ENCODE measurements at places on chromosomes 11 and 22. TPM values are rescaled to one million over a fixed set of nuclear protein-coding genes. Genes with fewer than 3 reads are reported as not detected.

- peaks cover 16% of the 10 kb centered on the region for H3K4me1 ChIP-seq
- peaks cover 53% of the 10 kb centered on the region for H3K27me3 ChIP-seq
- H3K27ac ChIP-seq, result peak overlapping the region; percentile 63
These were observed 73.2 kb upstream of the TCF20 start for GRCh38 chr22:42343531-42344081.

DNA sequence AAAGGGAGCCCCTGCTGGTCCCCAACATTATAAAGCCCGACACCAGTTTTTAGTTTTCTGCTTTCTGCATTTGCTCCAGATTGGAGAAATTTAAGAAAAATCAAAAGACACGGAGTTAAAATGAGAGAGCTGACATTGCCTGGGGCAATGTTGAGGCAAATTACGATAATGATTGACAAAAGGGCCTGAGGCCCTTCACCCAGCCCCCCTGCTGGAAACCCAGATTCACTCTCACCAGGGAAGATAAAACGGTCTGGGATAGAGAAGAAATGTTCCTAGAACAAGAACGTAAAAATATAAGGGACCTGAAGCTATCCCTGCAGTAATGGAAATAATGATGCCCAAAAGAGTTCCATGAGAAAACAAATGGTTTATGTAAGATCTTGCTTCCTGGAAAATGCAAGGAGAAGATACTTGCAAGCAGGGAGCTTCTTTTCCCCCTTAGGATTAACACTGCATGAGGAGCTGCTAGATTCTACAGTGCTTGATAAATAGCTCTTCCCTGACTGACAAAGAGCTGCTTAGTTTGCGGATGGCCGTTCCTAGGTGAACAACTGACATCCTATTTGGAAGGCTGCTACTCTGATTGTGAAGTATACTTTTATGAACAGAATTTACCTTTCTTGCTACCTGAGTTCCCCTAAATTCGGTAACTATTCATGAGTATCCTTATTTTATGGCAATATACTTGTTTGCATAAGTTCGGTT lies 40.6 kb upstream of the GNAZ start:
- no peaks in the 10 kb centered on the region for H3K4me1 ChIP-seq
- no peak overlapping the region for H3K27ac ChIP-seq
- H3K4me3 ChIP-seq, result no peak overlapping the region
- DNase-seq, result no peak

- no peaks in the 10 kb centered on the region for H3K36me3 ChIP-seq
- no peak for DNase-seq
- no peaks in the 10 kb centered on the region for H3K27me3 ChIP-seq
- peak overlapping the region; percentile 83 for H3K27ac ChIP-seq
- H3K4me1 ChIP-seq, result peaks cover 37% of the 10 kb centered on the region
These were observed 32.7 kb downstream of the ARHGAP42 start for GRCh38 chr11:100719809-100720221.

DNA sequence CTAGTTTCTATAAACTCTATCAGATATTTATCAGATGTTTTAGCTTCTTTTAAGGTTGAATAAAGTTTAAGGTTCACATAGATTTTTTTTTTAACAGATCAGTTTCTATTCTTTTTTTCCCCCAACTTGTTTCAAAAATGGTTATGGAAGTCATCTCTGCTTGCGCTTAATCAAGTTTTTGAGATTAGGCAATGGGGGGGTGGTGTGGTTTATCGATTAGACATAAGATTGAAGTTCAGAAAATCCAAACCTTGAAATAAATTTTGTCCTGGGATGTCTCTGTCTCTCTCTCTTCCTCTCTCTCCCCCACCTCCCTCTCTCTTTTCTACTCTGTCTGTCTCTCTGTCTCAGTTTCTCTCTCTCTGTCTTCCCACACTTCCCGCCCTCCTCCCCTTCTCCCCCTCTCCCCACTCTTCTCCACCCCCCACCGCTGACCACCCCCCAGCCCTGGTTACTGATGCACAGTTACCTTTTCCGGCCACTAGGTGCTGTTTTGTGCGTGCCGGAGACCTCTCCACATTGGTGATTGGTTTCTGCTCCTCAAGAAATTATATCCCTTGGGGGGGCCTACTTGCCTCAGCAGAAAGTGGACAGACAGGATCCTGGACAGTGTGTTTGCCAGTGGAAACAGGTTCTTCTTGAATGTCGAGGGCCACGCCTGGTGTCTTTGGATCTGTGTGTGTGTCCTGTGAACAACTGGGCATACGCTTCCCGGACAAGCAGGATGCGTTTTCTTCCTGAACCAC lies 29.7 kb upstream of the ANO1 start:
- DNase-seq, result no peak
- H3K27ac ChIP-seq, result no peak overlapping the region
- H3K4me3 ChIP-seq, result no peak overlapping the region
- no peaks in the 10 kb centered on the region for H3K36me3 ChIP-seq
- H3K27me3 ChIP-seq, result peaks cover 53% of the 10 kb centered on the region
- H3K4me1 ChIP-seq, result no peaks in the 10 kb centered on the region

GRCh38 chr11:118908264-118908663 lies 17.5 kb downstream of the BCL9L start:
- H3K36me3 ChIP-seq, result peaks cover 49% of the 10 kb centered on the region
- DNase-seq, result no peak
- H3K27me3 ChIP-seq, result no peaks in the 10 kb centered on the region
- peak overlapping the region; percentile 63 for H3K4me3 ChIP-seq

- peak overlapping the region; percentile 31 for H3K27ac ChIP-seq
- no peaks in the 10 kb centered on the region for H3K27me3 ChIP-seq
- H3K4me1 ChIP-seq, result peaks cover 6% of the 10 kb centered on the region
- H3K36me3 ChIP-seq, result peaks cover 47% of the 10 kb centered on the region
- H3K4me3 ChIP-seq, result no peak overlapping the region
These were observed 11.4 kb downstream of the KDELR3 start for GRCh38 chr22:38479096-38479837.

- H3K4me1 ChIP-seq, result peaks cover 7% of the 10 kb centered on the region
- no peaks in the 10 kb centered on the region for H3K36me3 ChIP-seq
- peaks cover 75% of the 10 kb centered on the region for H3K27me3 ChIP-seq
- no peak overlapping the region for H3K27ac ChIP-seq
- no peak overlapping the region for H3K4me3 ChIP-seq
These were observed 375.8 kb downstream of the NTM start for GRCh38 chr11:131746201-131746600.

- peaks cover 32% of the 10 kb centered on the region for H3K4me1 ChIP-seq
- H3K27ac ChIP-seq, result no peak overlapping the region
- DNase-seq, result no peak
- H3K4me3 ChIP-seq, result no peak overlapping the region
These were observed 96.3 kb upstream of the CSNK2A3 start for GRCh38 chr11:11449327-11449726.

GRCh38 chr11:75493626-75494025 lies 32.1 kb downstream of the GDPD5 start:
- no peaks in the 10 kb centered on the region for H3K27me3 ChIP-seq
- no peaks in the 10 kb centered on the region for H3K36me3 ChIP-seq
- no peak for DNase-seq
- H3K27ac ChIP-seq, result no peak overlapping the region
- no peak overlapping the region for H3K4me3 ChIP-seq
- H3K4me1 ChIP-seq, result peaks cover 4% of the 10 kb centered on the region

DNA sequence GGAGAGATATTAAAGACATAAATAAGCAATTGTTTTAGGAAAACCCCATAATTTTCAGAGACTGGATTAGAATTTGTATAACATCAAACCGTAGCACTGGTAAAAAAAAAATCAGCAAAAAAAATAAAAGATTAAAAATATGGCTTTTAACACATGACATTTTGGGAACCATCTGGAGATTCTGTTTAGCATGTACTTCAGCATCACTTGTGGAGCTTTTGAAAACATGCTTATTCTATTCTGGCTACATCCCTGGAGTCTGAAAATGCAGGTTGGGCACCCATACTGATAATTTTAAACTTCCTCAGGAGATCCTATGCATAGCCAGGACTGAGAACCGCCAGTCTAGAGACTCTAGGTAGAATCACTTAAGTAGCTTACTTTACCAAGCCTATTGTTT lies 1190.9 kb downstream of the LRRC4C start:
- no peak overlapping the region for H3K27ac ChIP-seq
- no peaks in the 10 kb centered on the region for H3K36me3 ChIP-seq
- H3K4me3 ChIP-seq, result no peak overlapping the region
- no peaks in the 10 kb centered on the region for H3K27me3 ChIP-seq
- H3K4me1 ChIP-seq, result no peaks in the 10 kb centered on the region

DNA sequence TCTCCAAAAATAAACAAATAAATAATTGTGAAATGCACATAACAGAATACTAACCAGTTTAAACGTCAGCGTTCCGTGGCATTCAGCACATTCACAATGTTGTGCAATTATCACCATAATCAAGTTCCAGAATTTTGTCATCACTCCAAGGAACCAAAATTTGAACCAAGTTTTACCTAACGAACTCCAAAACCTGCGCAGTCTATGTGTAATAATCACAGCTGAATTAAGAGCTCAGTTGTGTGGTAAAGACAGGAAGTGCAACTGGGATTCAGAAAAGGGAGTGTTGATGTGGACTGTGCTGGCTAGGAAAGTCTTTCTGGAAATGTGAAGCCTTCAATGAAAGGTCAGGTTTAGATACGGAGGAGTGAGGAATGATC lies 5.4 kb upstream of the MCAM start:
- H3K4me1 ChIP-seq, result peaks cover 63% of the 10 kb centered on the region
- H3K36me3 ChIP-seq, result no peaks in the 10 kb centered on the region
- H3K4me3 ChIP-seq, result peak overlapping the region; percentile 68
- H3K27ac ChIP-seq, result peak overlapping the region; percentile 92

DNA sequence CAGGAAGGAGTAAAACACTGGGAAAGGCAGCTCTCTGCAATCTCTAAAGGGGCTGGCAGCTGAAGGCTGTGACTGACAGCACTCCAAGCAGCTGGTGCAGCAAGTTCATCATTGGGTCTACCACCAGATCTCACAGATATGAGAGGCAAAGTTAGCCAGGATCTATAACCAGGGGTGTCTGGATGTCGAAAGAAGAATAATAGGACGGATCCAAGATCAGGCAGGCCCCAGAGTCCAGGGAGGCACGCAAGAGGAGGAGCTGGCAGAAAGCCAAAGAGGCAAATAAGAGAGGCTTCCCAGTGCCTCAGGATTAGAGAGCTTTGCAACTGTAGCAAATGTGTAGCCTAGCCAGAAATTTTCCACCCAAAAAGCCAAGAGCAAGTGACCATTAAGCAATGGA lies 77.1 kb downstream of the RBMXL2 start:
- peaks cover 9% of the 10 kb centered on the region for H3K27me3 ChIP-seq
- H3K4me1 ChIP-seq, result no peaks in the 10 kb centered on the region
- no peak overlapping the region for H3K27ac ChIP-seq
- no peaks in the 10 kb centered on the region for H3K36me3 ChIP-seq
- H3K4me3 ChIP-seq, result no peak overlapping the region

DNA sequence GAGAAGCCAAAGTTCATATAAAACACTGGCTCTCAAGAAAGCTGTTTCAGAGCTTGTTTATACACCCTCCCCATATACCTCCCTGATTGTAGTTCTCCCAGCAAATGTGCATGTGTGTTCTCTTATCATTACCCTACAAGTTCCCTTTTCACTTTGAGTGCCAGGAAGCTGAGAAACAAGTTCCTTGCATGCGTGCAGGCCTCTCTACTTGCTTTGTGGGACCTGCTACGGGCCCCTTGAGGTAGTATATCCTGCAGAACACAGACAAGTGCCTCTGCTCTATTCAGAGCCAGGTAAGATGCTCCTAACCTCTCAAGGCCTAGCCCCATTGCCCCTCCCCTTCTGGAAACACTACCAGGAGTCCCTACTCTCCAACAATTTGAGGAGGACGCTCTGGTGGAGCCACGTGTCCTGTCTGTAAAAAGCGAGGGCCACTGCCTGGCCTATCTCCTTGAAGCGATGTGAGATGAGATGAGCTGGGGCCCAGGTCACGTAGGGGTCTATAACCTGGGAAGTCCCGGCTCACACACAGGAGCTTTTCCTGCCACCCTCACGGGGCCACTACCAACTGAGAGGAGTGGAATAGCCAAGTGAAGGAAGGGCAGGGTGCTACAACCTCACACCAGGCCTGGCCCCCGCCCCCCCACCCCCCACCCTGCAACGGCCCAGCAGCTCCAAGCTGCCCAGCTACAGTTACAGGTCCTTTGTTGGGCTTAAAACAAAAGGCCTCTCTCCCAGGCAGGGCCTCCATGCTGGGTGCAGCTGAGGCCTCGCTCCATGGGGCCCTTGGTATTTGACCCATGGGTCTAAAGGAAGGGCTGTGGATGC lies 2.6 kb upstream of the ATP5MGL start:
- no peak for DNase-seq
- H3K27me3 ChIP-seq, result no peaks in the 10 kb centered on the region
- H3K4me1 ChIP-seq, result peaks cover 95% of the 10 kb centered on the region
- H3K36me3 ChIP-seq, result no peaks in the 10 kb centered on the region

- H3K27me3 ChIP-seq, result peaks cover 100% of the 10 kb centered on the region
- no peak for DNase-seq
- no peaks in the 10 kb centered on the region for H3K36me3 ChIP-seq
- no peak overlapping the region for H3K4me3 ChIP-seq
- no peak overlapping the region for H3K27ac ChIP-seq
These were observed 239.5 kb downstream of the BUD13 start for GRCh38 chr11:116533186-116533825.

DNA sequence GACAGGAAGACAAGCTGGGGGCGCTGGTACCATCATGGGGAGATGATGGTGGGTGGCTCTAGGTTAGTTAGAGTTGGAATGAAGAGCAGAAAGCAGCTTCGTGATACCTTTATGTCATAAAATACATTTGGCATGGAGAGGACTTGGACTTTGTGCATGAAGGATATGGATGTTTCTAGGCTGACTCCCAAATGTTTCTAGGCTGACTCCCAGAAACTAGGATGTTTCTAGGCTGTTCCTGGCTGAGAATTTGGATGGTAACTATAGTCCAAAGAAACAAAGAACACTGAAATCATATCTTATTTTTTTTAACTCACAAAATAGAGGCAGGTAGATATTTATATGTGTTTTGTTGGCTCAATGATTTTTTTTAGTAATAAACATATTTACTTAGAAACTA lies 89.4 kb upstream of the VPREB1 start:
- H3K36me3 ChIP-seq, result no peaks in the 10 kb centered on the region
- no peaks in the 10 kb centered on the region for H3K4me1 ChIP-seq
- H3K4me3 ChIP-seq, result no peak overlapping the region
- H3K27me3 ChIP-seq, result peaks cover 71% of the 10 kb centered on the region
- no peak for DNase-seq
- H3K27ac ChIP-seq, result no peak overlapping the region

- H3K36me3 ChIP-seq, result peaks cover 42% of the 10 kb centered on the region
- no peaks in the 10 kb centered on the region for H3K27me3 ChIP-seq
- H3K27ac ChIP-seq, result peak overlapping the region; percentile 34
- H3K4me1 ChIP-seq, result peaks cover 38% of the 10 kb centered on the region
- DNase-seq, result no peak
- no peak overlapping the region for H3K4me3 ChIP-seq
These were observed 7.7 kb downstream of the CCS start for GRCh38 chr11:66600631-66601233.

APOL1 gene
- total RNA-seq, result 15.2 TPM

OR51A4 gene
- total RNA-seq, result not detected

NCAPH2 gene
- total RNA-seq, result 27.7 TPM

PRG2 gene
- not detected for total RNA-seq

TEX54 gene
- not detected for total RNA-seq

CARD18 gene
- 0.63 TPM for total RNA-seq

GTSE1 gene
- 0.25 TPM for total RNA-seq

All from left ventricle myocardium inferior (tissue), 1 donor.